NT2/D1 (cell line): ENCODE measurements at places on chromosomes 3 and 15.
A peak's percentile ranks its signal among the peaks of the same experiment; 100 is the strongest.

DNA sequence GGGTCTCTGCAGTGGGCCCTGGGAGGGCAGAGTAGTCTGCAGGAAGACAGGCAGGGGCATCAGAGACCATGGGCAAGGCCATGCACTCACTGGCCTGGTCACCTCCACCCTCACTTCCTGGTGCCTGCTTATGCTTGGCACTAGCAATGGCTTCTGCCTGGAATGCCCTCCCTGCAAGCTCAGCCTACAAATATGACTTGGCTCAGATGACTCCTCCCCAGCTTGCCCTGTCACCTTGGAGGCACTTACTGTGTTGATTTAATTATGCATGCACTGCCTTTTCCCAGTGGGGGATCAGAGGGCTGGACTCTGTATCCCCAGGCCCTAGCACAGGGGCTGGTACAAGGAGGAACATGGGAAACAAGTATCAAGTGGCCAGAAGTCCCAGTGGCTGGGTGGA is 7.8 kb downstream of the C3orf18 start:
- no peak for DNase-seq

DNA sequence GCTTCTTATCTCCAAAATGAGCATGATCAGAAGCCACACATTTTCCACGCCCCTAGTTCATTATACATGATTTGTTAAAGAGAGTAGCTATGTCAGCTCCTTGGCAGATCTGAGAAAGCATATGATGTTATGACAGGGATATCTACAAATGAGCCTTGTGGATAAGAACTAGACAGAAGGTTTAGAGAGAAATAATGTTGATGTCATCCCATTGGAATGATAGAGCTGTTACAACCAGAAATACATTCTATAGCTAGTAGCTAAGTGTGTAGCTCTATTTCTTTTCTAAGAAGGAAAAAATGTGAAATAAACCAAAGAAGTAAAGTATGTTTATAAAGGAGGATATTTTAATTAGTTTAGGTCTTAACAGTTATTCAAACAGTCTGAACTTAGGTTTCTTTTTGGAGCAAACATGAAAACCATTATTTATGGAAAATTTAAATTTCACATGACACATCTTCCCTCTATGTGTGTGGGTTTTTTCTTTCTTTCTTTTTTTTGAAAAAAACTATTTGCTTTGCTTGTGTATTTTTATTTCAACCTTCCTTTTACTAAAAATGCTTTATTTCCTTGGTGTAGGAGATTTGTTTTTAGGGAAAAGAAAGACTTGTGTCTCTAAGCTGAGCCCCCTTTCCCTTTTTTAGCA is 167.7 kb downstream of the GHSR start:
- DNase-seq: no peak

DNA sequence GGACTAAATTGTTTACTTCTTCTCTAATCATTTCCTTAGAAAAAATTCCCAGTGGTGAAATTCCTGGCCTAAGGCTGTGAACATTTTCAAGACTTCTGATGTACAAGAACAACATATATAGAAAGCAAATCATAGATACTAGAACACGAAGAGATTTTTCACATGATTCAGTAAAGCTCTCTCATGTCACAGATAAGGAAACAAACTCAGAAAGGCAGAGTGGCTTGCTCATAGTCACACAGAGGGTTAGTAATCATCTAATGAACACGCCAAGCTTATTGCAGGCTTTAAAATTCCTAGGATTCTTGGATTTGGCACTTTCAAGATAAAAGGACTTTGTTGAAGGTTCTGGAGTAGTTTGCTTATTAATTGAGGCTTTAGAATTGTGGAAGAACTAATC is 26.2 kb downstream of the CRTAP start:
- no peak for DNase-seq

DNA sequence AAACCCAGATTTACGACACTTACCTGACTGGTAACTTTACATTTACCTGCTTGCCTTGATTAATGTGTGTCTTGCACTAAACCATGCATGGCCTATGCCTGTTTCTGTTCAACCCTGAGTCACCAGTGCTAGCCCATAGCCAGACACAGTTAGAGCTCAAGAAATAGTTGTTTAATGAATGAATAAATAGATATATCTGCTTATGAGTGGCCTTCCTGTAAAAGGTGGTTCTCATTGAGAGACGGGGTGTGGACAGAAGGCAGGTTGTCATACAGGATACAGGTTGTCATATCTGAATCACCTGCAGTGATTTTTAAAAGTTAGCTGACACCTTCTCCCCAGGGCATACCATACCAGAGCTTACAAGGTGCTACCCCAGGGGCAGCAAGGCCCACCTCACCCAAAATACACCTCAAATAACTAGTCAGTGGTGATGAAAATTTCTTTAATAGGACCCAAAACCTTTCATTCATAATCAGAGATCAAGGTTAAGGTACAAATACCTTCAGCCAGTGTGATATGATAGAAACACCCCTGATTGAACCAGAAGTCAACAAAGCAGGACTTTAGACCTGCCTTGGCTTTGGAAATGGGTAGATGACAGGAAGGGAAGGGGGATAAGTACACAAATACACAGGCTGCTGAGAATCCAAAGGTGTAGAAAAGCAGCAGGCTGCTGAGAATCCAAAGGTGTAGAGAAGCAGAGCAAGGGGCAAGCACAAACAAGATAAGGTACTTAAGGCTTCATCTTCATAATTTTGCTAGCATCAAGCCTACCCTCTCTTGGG is 45.4 kb upstream of the TSC22D2 start:
- no peak for DNase-seq

DNA sequence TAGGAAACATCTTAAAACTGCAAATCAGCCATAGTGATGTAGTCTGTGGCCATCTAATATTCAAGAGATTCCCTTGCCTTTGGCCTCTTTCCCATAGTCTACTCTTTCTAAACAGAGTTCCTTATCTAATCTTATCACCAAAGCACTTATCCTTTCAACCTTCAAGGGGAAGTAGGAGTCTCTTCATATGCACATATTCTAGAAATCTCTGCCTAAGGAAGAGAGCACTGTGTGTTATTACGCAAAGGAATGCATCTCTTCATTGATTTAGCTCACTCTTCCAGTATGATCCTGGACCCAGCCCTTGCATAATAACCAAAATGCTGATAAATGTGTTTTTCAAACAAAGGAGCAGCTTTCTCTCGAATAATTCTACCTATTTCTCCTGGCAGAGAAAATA is 253.7 kb upstream of the TPRG1 start:
- DNase-seq: no peak

DNA sequence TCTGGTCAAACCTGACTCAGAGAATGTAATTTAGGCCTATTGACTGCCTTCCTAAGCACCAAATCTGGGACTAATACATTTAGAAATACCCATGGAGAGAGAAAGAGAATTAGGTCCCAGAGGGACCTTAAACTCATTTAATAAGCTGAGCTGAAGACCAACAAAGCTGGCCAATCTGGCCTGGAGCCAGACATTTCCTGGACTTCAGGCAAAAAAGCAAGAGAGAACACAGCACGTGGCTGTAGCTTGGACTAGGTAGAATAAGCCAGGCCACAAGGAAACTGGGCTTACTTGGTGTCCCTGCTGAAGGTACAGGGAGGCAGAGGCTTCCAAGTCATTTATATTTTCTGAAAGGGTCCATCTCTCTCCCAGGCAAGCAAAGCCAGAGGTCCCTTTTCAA is 88.1 kb downstream of the RTP4 start:
- no peak for DNase-seq

GRCh38 chr15:66945286-66945685 is 120.1 kb upstream of the SMAD3 start:
- no peak for DNase-seq

DNA sequence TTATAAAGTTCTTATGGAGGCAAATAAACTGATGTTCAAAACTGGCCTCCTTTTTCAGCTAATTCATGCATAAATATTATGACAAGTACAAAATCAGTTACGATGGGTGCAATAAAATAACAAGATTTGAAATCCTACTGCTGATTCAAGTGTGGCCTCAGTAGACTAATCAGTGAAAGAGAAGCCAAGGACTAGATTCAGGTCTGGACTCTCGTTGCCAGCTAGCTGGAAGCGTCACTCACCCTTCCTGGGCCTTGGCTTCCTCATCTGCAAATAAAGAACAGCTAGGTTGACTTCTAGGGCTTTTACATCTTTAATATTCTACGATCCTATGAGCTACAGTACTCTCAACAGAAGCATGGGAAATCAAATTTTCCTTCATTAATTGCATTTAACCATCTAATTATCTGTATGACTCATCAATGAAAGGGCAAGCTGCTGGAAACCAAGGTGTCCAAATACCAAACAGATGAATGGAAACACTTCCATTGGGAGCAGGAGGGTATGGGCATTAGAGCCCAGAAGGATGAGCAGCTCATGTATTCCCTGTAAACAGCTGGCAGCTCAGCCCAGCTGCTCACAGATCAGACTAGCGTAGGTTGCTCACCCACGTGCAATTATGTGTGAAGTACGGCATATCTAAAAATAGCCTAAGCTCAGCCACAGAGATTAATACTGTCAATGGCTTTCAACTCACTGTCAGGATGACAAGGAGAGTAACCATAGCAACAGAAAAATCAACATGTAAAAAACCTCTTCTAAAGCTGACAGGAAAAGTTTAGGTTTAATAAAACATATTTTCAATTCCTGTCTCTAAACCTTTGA is 294.8 kb downstream of the PLCL2 start:
- no peak for DNase-seq

DNA sequence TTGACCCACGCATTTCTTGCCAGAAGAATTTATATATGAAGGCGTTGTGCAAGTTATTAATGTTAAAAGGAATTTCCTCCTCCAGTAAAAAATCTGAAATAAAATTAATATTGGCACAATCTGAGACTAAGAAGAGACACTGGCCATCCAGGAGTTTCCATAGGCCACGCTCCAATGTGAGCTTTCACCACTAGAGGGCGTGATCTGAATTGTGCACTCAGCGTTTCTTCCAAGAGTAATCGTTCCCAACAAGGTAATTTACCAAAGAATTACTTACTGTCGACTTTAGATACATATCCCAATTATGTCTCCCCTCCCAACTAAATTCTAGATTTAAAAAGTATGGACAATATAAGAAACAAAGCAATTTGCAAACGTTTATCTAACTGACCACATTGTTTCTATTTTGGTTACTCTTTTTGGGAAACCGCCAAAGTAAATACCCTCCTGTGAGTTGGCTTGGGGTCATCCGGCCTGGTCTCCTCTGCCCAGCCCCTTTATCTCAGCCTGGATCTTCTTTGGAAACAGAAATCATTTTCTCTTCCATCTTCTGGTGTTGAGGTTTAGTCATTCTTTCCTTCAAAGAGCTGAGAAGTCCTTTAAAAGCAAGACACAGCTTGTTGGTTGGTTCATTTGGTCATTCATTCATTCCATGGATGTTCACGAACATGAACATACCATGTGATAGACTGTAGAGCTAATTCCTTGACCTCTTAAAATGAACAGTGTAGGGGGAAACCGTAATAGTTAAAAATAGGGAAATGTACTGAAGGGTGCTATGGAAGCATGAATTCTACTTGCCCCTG is 26.2 kb downstream of the POLR2M start:
- DNase-seq: no peak

- DNase-seq: no peak
These were observed 184.8 kb upstream of the CTDSPL start for GRCh38 chr3:37676885-37677284.

DNA sequence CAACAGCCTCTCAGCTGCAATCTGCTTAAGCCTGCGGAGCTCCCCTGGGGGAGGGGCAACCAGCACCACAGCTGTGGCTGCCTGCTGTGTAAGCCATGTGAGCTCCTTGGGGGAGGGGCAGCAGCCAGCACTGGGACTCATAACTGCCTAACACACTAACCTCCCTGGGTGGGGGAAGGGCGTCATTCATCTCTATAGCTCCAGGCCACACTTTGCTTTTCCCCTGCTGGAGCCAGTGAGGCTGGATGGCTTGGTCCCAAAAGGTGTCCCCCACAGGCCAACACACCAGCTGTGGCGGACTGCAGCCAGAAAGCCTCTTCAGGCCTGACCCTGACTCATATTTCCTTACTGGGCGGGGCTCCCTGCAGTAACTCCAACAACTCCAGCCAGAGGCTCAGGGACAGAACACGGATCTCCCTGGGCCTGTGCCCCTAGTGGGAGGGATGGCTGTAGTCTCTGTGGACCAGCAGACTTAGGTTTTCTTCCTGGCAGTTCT is 129.8 kb downstream of the PPM1L start:
- DNase-seq: peak; percentile 18

DNA sequence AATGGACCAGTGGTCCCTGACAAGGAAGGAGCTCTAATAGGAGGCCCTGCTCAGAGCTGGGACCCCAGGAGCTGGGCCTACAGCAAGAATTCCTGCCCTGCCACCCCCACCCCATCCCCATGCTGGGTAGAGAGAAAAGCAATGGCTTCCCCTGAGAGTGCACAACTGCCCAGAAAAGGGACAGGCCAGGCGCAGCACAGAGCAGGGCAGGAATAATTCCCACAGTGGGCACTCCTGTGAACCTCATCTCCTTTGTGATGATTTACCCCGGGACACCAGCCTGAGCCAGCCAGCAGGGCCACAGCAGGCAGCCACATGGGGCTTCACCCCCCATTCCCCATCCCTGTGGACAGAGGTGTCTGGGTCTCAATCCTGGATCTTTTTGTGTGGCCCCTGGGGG is 104.0 kb upstream of the IQSEC1 start:
- DNase-seq: no peak

DNA sequence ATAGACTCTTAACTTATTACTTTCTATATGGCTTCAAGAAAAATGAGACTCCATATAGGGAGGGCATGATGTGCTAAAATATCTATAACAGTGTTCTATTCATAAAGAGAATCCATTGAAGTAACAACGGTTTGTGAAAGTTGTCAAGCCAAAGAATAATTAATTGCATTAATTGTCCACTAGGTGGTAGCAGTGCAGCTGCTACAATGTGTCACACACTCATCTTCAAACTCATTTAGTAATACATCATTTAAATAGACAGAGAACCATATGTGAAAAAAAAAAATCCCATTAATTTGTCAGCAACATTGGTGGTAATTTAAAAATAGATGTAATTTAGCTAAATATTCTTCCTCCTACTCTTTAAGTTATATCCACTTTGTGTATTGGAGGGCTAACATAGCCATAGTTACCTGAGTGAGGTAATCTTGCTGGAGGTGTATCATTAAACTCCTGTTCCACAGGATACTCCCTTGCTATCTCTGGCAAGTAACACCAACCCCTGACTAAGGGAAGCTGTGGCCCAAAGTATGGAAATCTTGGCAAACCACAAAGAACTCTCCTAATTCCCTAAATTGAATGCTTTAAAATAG is 3.7 kb upstream of the CPA3 start:
- DNase-seq: peak; percentile 6

DNA sequence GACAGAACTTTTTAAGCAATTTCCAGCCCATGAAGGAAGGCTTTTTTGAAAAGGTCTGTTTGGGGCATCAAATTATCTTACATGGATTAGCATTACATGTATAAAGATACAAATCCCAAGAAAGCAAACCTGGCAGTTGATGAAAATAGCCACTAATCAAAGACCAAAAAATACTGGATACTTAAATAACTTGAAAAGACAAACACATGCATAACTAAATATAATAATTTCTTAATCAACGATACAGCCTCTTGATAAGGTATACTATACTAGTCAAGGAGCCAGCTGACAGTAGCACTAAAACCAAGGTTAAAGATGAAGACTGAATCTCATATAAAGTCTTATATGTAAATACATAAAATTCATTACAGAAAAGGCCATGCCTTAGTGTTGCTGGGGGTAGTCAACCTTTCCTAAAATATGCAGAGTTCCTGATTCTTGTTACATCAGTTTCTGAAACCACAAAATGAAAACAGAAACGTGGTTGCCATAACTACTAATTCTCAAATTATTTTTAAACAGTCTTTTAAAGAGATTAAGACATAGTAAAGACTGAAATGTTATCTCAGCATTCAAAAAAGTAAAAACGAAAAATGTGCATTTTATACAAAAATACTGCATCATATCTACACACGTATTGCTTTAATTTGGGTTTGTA is 2.0 kb downstream of the ANKRD28 start:
- no peak for DNase-seq
